ENCODE measurements at places on chromosomes 2 and 18.

- DNase-seq, result no peak
Observed at GRCh38 chr2:96891591-96892333, 21.9 kb upstream of the SEMA4C start.

DNA sequence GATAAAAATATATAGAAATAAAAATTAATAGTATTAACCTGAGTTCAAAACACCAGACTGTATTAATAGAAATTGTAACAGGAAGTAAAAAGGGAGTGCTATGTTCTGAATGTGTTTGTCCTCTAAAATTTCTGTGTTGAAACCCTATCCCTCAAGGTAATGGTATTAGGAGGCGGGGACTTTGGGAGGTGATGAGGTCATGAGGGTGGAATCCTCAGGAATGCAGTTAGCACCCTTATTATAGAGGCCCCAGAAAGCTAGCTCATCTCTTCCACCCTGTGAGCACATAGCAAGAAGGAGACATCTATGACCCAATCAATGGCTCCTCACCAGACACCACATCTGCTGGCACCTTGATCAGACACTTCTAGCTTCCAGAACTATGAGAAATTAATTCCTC is 124.5 kb downstream of the CMPK2 start:
- no peak for DNase-seq

DNA sequence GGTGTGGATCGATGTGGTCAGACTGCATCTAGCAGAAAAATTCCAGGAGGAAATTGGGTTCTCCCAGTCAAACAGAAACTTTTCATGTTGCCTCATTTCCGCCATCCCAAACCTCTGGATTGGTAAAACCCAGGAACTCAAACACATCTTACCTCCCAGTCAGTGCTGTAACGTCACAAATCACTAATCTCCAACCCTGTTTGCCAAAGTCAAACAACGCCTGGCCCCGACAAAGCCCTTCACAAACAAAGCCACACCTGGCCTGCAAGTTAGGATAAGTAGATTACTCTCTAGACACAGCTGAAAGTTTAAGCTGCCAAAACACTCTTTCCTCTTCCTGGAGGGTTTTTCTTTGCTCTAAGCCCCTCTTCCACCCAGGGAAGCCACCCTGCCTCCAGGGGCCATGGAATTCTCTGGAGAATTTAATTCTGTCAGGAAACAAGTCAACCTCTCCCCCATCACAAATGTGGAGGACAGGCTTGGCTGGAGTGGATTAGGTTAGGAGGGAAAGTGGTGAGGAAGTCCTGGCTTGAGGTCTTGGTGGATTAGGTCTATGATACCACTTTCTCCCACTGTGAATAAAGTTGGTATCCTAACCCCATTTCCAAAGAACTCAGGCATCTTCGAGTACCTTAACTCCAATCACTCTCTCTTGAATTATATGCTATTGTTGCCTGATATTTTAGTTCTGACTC is 86.7 kb downstream of the LYPD6B start:
- DNase-seq, result no peak

- DNase-seq, result no peak
Observed at GRCh38 chr2:62663411-62663810, 42.1 kb upstream of the EHBP1 start.

DNA sequence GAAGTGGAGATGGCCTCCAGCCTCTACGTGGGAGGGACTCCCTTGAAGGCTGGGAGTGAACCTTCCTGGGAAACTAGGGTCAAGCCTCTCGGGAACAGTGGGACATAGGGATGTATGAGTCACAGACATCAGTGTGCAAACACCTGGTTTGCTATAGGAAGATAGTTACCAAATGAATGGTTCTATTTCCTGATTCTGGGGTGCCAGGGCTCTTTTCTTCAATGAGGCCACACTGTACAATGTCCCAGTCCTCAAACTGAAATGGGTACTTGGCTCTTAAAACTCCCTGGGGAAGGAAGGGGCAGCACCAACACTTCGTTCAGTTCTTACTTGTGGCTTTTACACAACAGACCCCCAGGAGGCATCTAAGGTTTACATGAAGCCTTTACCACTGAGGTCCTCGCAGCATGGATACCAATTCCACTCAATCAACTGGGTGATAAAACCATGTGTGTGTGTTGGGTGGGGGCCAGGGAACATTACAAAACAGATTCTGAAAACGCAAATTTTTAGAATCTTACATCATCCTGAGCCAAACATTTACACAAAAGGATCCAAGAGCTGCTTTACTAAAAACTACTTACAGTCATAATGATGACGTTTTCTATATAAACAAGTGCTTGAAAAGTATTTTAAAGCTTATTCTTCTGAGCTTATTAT is 10.4 kb downstream of the ERFE start:
- peak; percentile 87 for DNase-seq

GRCh38 chr2:209121691-209122090 is 302.2 kb upstream of the MAP2 start:
- no peak for DNase-seq

GRCh38 chr2:159225025-159226016 is 61.2 kb downstream of the WDSUB1 start:
- no peak for DNase-seq

- peak; percentile 49 for DNase-seq
Observed at GRCh38 chr2:69893684-69894551, at the start of gene SNRNP27. SNRNP27 (plus strand) TSS chr2:69893956; CDS start chr2:69893985, 29 bp downstream.

DNA sequence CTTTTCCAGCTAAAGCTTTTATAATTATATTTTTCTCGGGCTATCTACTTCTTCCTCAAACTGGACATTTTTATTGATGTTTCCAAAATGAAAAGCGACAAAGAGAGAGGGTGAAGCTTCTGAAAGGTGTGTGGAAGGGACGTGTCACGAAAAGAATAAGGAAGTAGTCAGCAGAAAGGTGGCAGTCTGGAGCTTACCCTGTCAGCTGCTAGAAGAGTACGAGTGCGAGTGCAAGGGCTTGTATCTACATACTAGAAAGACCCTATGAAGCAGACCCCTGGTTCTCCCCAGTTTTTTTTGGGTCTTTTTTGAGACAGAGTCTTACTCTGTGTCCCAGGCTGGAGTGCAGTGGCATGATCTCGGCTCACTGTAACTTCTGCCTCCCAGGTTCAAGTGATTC is 14.6 kb downstream of the FHL2 start:
- DNase-seq, result no peak

DNA sequence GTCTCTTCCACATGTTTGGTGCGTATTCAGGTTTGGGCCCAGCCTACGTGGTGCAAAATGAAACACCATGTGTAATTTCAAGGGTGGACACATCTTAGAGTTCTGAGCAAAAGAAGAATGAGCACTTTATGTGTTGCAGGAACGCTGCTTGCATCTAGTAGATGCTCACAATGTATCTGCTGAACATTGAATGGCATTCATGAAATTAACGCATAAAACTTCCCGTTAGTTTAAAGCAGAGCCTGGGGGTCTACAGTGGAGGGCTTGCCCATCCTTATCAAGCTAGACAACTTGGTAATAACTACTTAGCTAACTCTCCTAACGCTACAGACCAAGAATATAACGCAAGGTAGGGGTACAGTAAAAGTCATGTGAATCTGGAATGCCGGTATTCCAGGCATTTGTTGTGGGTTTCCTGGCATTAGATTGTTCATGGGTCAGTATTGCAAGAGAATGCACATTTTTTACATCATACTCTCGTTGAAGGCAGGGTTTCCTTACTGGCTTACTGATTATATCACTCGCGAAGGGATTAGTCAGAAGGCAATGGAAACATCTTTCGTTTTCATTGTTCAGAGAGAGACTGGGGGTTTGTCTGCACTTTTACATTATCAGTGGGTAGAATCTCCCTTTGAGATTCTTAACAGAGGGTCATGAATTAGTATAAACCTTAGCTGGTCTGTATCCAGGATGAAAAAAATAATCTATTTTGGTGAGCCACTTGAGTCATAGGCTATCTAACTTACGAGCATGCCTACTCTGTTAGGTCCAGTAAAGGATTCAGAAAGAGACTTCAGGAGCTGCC is 229.5 kb upstream of the EPAS1 start:
- peak; percentile 99 for DNase-seq

GRCh38 chr18:21117409-21118131 is 6.0 kb upstream of the ROCK1 start:
- peak; percentile 80 for DNase-seq
